ENCODE measurements at places on chromosomes 6 and 20.

- DNase-seq = peak; percentile 13
Measured at GRCh38 chr6:130778946-130779657, 48.1 kb upstream of the SMLR1 start.

DNA sequence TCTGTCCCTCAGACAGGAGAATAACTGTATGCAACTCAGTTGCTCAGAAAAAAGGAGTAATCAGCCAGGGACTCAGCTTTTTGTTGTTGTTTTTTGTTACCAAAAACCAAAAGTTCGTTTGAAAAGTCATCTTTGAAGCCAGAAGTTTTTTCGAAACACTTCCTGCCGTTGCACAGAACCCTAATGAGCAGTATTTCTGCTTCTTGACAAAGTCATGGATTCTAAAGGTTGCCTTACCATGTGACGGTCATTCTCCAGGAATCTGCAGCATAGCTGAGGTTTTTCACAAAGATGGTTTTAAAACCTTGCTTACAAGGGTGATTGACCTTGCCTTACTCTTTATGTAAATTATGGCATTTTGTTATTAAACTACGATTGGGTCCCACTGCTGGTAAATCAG is 1.9 kb downstream of the RAB32 start:
- peak; percentile 4 for DNase-seq

GRCh38 chr6:148760568-148761526 is 14.0 kb downstream of the UST start:
- DNase-seq = peak; percentile 13

- no peak for DNase-seq
Measured at GRCh38 chr6:30823534-30823865, 60.8 kb upstream of the DDR1 start.

DNA sequence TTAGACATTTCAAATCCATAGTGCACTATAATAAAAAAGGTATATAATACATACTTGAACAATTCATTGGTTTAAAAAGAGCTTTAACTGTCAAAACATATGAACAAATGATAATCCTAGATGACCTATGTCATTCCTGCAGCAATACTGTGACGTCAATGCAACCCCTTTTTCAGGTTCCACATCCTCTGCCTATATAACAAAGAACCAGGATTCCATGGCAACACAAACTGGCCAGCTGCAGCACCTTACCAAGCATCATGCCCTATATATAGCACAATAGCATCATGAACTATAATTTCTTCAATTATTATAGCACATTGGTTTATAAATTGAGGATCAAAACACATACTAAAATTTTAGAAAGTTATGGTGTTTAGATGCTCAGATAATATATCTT is 578 bp upstream of the PTCHD4 start:
- peak; percentile 31 for DNase-seq

- no peak for DNase-seq
Measured at GRCh38 chr6:152979116-152979515, 3.7 kb downstream of the FBXO5 start.

GRCh38 chr6:157266274-157267101 is 56.8 kb downstream of the TMEM242 start:
- DNase-seq = no peak

DNA sequence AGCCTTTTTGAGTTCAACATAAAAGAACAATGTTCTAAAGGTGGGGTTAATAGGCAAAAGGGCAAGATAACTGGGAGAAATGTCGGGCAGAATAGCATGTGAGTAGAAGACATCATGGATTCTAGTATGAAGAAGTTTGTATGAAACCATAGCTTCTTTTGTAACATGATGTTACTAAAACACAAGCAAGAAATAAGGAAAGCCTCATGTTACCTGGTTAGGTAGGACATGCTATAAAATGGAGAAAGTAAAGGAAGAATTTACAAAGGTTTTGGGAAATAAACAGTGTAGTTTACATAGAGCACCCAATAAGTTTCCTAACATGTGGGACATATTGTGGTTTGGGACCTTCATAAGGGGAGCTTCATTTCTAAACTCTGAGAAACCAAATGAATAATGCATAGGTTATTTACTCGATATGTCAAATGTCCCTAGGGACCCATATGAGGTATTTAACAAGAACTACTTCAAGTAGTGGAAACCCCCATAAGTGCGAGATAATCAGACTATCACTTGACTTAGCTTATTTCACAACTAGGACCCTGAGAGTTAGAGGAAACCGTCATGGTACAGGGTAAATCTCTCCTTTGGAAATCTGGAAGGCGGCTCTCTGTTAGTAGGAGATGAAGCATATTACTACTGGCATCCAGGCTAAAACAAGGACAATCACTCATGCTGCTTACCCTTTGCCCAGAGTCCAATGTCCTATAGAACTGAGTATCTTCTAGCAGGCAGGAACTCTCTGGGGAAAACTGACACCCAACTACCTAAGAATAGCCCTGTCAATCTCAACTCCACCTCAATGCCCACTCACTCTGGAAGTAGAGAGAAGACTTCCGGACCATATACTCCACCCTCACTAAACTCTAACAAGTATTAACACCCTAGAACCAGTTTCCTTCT is 57.5 kb downstream of the ILRUN start:
- no peak for DNase-seq

GRCh38 chr20:10985536-10985935 is 311.7 kb upstream of the JAG1 start:
- peak; percentile 19 for DNase-seq

- no peak for DNase-seq
Measured at GRCh38 chr6:143370812-143371370, 79.6 kb downstream of the ADAT2 start.

DNA sequence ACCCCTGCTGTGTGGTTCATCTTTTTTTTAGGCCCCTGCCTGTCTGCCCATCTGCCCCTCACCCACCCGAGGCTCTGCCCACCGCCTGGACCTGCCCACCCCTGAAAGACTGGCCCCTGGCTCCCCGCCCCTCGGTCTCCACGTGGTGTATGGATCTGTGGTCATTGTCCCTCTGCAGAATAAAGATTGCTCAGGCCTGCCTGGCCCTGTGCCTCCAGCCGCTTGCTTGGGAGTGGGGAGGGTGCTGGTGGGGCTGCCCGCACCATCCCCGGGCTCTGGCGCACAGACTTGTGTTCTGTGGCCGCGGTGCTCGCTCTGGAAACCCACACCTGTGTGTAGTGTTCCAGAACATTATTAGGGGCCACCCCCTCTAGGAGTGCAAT is 1.6 kb downstream of the MAP1LC3A start:
- DNase-seq = no peak

DNA sequence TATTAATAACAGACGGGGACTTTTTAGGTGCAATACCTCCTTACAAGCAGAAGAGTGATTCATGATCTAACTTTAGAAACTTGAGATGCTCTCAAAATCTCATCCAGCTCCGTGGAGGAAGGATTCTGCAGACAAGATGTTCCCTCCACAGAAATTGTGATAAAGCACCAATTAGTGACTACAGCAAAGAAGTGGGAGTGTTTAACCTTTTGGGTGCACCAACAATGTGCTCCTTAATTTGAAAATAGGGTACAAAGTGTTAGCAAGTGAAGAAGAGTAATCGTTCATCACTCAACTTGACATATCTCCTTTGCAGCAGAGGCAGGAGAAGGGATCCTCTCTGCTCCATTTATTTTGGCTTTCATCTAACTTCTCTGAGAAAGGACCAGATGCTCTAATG is 22.8 kb upstream of the SCP2D1 start:
- DNase-seq = no peak

- DNase-seq = no peak
Measured at GRCh38 chr20:47654370-47654769, 130.9 kb downstream of the SULF2 start.

GRCh38 chr20:21344961-21345360 is 41.8 kb downstream of the XRN2 start:
- DNase-seq = no peak

DNA sequence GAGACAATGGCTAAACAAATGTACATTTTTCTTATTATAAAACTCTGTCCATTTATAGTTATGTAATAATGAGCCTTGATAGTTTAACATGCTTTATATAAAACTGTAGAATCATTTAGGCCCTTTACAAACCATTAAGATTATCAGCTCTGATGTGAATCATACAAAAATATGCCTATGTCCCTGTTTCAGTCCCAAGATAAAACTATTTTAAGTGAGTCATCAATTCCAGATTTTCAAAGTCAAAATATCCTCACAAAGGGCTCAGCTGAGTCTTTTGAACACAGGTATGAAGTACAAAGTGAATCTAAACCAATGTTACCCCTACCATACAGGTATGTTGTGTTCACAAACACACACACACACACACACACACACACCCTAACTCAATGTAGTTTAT is 88.0 kb downstream of the PTPRK start:
- peak; percentile 6 for DNase-seq

- DNase-seq = no peak
Measured at GRCh38 chr6:33577106-33577535, 3.0 kb downstream of the BAK1 start.

Data from urothelium cell line (cell line).